ENCODE measurements at places on chromosomes 2 and 18. TPM values are rescaled to one million over a fixed set of nuclear protein-coding genes. Genes with fewer than 3 reads are reported as not detected.
A peak's percentile ranks its signal among the peaks of the same experiment; 100 is the strongest.

DNA sequence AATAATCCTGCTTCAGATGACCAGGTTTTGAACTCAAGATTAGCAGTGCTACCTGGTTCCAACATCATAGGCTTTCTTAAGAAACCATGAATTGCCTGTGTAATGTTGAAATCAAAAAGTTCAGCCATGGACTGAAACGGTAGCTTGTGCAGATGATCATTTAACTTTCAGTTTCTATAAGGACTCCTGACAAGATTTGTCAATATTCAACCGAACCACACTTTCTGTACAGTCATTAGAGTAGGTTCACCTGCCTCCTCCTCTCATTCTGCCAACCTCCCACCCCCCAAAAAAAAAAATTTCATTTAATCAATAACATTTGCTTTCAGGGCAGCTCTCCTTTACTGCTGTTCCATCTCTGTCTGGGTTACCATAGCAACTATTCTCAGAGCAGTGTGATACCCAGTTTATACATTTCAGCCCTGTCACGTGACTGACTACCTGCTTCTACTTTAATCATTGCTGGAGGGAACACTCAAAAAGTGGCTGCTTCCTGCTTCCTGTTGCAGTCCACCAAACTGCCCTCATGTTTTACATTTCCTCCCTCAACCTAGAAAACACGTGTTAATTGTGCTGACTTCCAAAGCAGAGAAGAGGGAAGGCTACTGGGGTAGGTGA lies 275.5 kb downstream of the SS18 start:
- DNase-seq, result no peak

DNA sequence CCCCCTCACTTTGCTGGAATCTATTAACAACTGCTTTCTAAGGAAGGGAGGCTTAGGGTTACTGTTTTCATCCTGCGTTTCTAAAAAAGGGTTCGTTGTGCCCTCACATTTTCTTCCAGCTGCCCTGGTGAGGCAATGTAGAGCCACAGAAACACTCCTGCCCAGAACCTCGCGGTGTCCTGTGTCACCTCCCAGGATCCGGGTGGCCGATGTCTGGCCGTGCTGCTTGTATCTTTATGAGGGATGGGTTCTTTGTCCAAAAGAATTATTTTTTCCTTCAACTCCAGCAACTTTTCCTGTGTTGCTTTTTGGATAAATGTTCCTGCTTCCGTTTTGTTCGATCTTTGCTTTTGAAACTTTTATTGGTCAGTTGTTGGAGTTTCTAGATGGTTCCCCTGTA lies 291.8 kb upstream of the HS6ST1 start:
- no peak for DNase-seq

GRCh38 chr2:24924266-24924665 lies 4.2 kb upstream of the ADCY3 start:
- no peak for DNase-seq

- DNase-seq, result no peak
These were observed 133.7 kb upstream of the SETBP1 start for GRCh38 chr18:44546954-44547353.

DNA sequence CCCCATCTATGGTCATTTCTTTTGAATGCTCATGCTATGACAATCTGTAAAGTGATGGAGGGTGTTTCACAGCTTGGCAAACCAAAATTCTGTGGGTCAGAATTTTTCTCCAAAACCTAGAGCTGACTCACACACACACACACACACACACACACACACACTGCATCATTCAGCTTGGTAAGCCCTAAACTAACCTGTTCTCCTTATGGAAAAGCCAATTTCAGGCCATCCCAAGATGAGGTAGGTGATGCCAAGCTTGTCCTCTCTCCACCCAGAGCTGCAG lies 45.0 kb upstream of the NRP2 start:
- no peak for DNase-seq

Gene ACMSD
- total RNA-seq, result not detected

DNA sequence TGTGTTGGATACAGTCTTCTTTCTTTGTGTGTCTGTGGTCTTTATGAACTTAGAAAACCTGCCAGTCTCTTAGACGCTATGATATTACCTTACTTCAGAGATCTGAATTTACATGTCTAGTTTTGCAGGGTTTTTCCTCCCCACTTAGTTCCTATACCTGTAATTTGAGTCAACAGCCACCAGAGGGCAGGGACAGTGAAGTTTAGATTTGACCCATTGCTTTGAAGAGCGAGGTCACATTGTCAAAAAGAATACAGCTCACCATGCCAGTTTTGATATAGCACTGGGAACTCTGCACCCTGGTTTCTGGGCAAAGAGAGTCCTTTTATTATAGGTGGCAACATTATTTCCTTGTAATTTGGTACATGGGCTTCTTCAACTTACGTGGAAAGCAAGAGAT lies 102.3 kb downstream of the MAPK4 start:
- DNase-seq, result no peak

DNA sequence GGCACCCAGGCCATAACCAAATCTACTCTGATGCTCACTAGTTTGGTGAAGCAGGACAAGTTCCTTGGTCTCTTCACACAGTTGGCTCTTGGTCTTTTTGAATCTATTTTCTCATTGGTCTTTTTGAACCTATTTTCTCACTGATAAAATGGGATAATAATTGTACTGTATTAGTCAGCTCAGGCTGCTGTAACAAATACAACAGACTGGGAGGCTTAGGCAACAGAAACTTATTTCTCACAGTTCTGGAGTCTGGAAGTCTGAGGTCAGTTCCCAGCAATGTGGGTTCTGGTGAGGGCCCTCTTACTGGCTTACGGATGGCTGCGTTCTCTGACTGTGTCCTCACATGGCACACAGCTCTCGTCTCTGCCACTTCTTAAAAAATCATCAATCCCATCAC lies 63.5 kb downstream of the C1D start:
- no peak for DNase-seq

GRCh38 chr2:118242216-118242615 lies 153.9 kb downstream of the INSIG2 start:
- no peak for DNase-seq

- no peak for DNase-seq
These were observed 196.5 kb upstream of the THUMPD2 start for GRCh38 chr2:39975476-39976020.

Gene RASGRP3
- 15.1 TPM for total RNA-seq

DNA sequence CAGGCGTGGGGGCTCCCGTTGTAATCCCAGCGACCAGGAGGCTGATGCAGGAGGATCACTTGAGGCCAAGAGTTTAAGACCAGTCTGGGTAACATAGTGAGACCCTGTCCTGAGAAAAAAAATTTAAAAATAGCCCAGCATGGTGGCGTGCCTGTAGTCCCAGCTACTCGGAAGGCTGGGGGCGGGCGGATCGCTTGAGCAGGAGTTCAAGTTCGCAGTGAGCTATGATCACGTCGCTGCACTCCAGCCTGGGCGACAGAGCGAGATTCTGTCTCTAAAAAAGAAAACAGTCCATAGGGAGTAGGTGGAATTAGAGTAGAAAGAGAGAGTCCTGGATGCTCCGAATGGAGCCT lies 325 bp upstream of the TTLL4 start:
- DNase-seq, result no peak

- no peak for DNase-seq
These were observed 306.7 kb downstream of the PIK3C3 start for GRCh38 chr18:42261731-42262130.

DNA sequence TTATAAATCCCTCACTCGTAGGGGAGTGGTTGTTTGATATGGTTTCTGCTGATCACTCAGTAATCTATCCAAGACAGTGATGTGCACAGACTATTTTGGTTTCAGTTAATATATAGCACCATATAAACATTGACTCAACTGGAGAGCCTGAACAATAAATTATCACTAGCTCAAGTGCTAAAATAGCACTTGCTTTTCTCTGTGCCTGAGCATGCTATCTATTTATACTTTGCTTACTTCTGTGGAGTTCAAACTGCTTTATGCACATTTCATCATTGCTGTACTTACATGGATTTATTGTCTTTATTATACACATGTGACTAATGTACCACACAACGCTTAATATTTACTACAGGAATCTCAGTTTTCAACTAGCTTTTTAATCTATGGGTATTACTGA lies 133.6 kb downstream of the BCL2 start:
- no peak for DNase-seq

DNA sequence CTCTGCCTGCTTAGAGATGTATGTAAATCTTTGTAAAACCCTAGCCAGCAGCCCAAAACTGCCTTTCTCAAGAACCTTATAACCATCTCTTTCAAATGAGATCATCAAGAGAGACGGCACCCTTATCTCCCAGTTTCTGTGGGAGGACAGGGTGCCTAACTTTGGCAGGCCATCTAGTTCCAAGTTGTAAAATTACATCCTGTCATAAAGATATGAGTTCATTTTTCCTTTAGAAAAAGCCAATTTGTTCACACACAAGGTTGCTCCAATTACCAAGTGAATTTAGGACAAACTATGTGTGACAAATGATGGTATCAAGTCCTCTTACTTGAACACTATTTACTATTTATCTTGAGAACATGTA lies 65.3 kb downstream of the MEMO1 start:
- DNase-seq, result no peak

DNA sequence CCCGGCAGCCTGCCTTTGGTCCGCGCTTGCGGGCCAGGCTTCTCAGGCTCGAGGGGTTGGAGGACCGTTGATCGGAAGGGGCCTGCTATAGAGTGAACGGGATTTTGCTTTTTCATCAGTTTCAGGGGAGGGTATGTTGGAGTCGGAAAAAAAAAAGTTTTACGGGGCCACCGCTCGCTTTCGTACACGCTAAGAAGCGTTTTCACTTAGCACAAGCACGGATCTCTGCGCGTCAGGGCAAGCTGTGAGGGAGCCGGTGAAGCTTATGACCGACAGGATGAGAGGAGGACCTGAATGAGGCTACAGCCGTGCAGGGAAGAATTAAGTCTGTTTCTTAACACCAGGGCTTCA lies 443 bp downstream of the CPSF3 start:
- DNase-seq, result no peak

GRCh38 chr18:48371854-48372602 lies 37.2 kb downstream of the ZBTB7C start:
- DNase-seq, result no peak

GRCh38 chr2:188785490-188785889 lies 188.7 kb upstream of the COL3A1 start:
- DNase-seq, result no peak

Gene HMSD
- 1.1 TPM for total RNA-seq

Gene MPV17
- total RNA-seq, result 123 TPM

DNA sequence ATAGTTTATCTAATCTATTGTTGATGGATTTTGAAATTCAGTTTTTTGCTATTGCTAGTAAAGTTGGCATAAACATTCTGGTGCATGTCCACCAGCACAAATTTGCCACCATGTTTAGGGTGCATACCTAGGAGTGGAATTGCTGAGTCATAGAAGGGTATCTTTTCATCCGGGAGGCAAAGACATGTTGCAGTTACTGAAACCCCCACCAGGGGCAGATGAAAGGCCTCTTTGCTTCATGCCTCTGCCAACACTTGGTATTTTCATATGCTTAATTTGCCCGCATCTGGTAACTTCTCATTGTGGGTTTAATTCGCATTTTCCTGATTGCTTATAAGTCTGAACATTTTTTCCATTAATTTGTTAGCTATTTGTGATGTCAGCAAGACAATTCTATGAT lies 8.2 kb downstream of the DCC start:
- DNase-seq, result no peak

Gene PPP4R1
- total RNA-seq, result 91.3 TPM

Gene EML6
- 22.6 TPM for total RNA-seq

DNA sequence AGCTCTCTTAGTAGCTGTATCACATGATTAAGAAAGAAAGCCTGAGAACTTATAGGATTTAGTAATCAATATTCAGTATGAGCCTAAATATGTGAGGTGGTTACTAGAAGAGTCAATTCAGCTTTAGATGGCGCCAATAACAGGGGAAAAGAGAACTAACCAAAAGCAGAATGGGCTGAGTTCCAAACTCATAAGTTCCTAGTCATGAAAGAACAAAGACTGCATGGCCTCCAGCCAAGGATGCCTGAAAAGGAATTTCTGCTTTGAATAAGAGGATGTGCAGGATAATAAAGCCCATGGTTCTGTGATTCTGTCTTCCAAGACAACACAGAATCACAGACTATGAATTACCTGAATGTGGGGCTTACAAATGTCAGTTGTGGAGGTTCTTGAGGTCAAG lies 196.5 kb downstream of the SATB2 start:
- no peak for DNase-seq

DNA sequence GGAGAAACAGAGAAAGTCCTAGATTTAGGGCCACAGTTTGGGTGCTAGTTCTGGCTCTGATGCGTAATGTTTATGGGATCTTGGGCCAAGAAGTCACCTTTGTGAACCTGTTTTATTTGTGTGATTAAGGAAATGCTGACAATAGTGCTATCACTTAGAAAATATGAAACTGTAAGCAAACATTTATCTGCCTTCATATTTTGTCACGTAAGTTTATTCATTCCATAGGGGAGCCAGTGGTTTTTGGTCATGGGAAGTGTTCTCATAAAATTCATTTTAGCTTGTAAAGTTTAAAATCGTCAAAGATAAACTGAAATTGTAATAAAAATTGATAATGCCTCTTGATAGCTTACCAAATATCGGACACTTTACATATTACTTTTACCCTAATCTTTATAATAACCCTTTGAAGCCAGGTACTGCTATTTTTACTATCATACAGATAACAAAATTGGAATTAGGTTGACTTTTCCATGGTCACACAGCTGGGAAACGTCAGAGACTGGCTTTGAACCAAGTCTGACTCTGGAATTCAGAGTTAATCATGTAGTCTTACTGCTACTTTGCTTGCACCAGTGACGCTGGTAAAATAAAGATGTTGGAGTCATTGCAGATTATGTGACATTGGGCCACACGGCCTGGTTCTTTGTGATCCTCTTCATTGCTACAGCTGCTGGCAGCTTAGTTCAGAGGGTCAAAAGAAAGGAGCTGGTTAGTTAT lies 99.7 kb downstream of the ICA1L start:
- no peak for DNase-seq

- no peak for DNase-seq
These were observed 194.8 kb upstream of the ACVR2A start for GRCh38 chr2:147649998-147650397.

DNA sequence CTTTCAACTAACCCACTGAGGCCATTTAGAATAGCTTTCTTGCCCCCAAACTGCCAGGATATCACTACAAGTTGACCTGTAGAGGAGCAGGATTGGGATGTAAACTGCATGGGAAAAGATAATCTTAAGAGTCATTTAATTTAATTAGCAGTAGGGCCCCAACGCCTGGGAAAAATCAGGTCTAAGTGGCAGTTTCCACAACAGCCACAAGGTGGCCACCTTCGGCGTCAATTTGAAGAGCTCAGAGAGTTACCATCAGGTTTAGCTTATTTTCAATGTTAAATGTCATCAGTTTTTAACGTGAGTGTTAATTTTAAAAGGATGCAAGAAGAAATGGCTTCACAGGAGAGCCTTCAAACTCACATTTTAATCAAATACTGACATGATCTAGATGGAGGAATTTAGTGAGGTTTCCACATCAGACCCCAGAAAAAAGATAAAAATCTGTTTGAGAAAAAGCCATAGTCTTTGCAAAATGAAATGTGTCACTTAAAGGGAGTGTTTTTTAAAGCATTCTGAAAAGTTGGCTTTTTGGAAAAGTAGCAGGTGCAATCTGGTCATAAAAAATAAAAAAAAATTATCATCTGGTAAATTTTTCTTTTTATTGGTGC lies 77.3 kb upstream of the UPP2 start:
- DNase-seq, result peak; percentile 37
